Ovary (tissue), 10 donors: ENCODE measurements at places on chromosomes 5 and 9. TPM values are rescaled to one million over a fixed set of nuclear protein-coding genes. Genes with fewer than 3 reads are reported as not detected.

DNA sequence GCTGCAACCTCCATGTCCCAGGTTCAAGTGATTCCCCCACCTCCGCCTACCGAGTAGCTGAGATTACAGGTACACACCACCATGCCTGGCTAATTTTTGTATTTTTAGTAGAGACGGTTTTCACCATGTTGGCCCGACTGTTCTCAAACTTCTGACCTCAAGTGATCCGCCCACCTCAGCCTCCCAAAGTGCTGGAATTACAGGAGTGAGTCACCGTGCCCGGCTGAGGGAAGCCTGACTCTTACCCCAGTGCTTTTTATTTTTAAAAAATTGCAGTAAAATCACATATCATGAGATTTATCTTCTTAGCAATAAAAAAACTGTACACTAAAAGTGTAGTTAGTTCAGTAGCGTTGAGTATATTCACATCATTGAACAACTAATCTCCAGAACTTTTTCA, 105.3 kb downstream of the SLIT3 start:
- no peak for DNase-seq

- peak; percentile 66 for DNase-seq
Observed at GRCh38 chr9:129006328-129007034, 21.6 kb downstream of the SH3GLB2 start.

DNA sequence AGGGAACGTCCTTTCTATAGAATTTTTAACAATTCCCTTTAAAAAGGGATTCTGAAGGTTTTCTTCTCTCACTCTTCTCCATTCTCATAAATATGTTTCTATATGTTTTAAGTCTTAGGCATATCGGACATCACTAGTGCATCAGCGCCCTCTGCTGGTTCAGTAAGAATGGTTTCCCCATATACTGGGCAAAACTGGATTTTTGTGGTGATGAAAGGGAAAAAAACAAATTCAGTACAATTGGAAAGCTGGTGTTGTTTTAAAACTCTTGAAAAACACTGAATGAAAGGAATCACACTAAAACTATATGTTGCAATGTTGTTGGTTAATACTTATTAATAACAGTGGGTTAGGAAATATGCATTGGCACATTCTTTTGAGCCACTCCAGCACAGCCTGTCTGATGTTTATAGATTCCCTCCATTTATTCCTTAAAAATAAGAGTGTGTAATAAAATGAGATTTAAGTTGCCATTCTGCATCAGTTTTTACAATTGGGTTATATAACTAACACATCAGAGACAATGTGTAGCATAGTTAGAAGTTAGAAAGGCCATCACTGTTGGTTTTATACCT, 15.8 kb downstream of the CWC27 start:
- DNase-seq: peak; percentile 63

GRCh38 chr5:134878403-134878802, 4.2 kb downstream of the TXNDC15 start:
- no peak for DNase-seq

DNA sequence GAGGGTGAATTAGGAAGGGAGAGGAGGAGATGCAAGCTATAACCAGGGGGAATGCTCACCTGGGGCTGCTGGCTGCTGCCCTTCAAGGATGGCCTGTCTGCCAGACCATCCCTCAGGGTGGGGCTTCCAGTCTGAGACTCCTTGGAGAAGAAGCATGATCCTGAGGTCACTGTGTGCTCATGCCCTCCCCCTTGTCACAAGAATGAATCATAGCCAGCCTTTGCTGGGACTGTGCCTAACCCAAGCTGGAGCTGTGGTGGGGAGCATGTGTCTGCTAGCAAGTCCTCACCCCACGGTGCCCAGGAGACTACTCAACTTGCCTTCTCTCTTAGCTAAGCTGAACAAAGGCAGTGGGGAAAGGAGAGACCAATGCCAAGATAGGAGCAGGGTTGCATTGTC, 463.6 kb downstream of the SPOCK1 start:
- no peak for DNase-seq

DNA sequence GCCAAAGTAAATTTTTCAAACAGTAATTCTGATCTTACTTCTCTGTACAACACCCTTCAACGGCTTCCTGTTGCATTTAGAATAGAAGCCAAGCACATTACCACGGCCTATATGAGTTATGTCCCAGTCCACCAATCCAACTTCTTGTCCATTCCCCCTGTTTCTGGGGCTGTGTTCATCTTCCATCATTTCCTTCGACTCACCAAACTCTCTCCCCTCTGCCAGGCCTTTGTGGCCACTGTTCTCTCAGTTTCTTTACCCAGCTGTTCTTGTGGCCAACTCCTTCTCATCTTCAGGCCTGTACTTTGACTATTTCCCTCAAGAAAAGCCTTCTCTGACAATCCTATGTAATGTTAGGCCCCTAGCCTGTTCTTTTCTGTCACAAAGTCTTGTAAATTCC, 259.4 kb upstream of the EFNA5 start:
- no peak for DNase-seq

DNA sequence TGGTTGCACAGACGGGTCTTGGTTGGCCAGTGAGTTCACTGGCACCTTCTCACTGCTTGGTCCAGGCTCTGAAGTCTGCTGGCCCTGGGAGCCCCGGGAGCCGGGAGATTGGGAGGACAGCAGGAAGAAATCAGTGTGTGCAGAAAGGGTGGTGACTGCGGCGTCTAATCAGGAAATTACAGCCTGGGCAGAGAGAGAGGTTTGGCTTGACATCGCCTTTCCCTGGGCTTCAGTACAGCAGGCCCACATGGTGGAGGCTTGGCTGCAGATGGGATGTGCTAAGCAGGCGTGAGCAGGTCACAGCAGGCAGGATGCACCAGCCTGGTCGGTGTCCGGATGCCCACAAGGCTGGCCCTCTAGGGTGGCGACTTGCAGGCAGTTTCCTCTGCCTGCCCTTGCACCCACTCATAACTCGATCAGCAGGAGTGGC, 17.2 kb downstream of the PITX1 start:
- DNase-seq: peak; percentile 0

GRCh38 chr9:121819428-121820231, 168.2 kb downstream of the DAB2IP start:
- DNase-seq: no peak

- no peak for DNase-seq
Observed at GRCh38 chr5:131848662-131849061, 51.8 kb upstream of the FNIP1 start.

- no peak for DNase-seq
Observed at GRCh38 chr9:125568621-125569020, 138.4 kb downstream of the MAPKAP1 start.

DNA sequence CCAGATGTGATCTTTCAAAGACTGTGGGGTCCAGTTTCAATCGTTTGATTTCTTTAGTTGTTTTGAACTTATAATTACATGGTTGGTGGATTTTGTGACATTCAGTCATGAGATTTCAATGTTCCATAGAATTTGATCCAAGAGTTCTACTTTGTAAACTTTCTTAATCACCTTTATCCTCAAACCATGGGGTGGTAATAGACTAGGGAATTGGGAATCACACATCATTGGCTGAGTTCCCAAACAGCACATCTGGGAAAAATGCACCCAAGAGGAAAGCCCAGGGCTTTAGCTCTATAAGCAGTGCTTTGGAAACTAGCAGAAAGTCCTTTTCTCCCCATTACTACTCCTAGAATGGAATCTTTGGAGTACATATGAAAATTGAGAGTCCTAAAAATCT, 177.6 kb downstream of the NNT start:
- no peak for DNase-seq

GRCh38 chr5:145791866-145792265, 43.3 kb downstream of the PRELID2 start:
- DNase-seq: no peak

DNA sequence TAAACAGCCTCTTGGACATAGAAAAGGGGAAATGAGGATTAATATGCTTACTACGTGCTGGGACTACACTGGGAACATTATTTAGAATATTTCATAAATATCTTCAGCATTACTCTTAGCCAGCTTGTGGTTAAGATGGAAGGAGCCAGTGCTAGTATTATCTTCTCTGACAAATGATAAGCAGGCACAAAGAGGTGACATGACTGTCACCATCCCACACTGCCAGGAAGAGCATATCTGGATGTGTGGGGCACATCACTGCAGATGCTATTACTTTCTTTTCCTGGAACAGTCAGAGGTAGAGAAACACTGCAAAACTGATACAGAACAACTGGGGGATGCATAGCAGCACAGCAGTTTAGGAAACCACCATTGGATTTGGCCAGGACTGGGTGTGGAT, 281.0 kb upstream of the TNC start:
- no peak for DNase-seq

GRCh38 chr5:131305138-131305689, 41.4 kb downstream of the CDC42SE2 start:
- DNase-seq: no peak

DNA sequence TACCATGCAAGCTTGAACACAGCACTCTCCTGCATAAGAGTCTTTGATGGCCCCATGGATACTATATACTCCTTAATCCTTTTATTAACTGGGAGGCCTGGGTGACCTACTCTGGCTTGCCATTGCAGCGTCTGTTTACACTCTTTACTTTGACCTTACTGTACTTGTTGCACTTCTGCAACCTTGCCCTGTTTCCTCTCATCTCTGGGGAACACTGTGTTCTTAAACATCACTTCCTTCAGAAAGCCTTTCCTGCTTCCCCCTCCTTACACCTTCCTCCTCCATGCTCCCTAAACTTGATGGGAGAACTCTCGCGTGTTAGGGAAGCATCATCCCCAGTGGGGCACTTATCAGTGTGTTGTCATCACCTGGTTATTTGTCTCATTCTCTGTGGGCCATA, 222.3 kb downstream of the NR3C1 start:
- DNase-seq: no peak

- DNase-seq: no peak
Observed at GRCh38 chr9:113955076-113955752, 79.1 kb downstream of the ZNF618 start.

- peak; percentile 10 for DNase-seq
Observed at GRCh38 chr5:168529374-168530234, 499 bp downstream of the FBLL1 start.

DNA sequence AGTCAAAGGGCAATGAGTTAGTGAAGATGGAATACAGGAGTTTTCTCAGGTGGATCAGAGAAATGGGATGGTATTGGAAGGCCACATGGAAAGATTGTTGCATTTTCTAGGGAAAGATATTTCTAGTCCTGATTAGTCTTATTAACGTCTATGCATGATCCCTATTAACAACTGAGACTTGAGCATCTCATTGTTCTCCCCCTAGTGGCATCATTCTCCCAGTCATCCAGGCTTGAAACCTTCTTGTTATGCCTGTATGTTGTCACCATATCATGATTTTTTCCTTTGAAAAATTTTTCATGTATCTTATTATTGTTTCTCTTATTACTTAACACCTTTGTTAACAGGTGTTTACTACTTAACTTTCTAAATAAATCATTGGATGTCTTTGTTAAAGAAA, 34.4 kb downstream of the KIF2A start:
- no peak for DNase-seq

DNA sequence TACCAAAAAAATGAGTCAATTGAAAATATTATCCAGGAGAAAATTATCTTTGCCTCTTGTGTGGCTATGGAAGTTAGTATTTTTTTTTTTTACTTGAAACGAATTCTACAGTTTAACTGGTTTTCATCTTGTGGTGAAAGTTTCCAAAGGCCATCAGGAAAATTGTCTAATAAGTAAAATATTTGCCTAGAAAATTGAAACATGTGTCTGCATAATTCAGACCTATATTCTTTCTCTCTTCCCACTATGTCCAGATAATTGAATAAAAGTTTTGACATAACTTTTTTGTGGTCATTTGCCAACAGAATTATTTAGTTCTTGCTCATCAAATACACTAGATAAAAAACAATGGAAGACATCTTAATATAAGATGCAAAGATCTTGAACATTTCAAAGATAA, 321.5 kb upstream of the RPS23 start:
- DNase-seq: no peak

DNA sequence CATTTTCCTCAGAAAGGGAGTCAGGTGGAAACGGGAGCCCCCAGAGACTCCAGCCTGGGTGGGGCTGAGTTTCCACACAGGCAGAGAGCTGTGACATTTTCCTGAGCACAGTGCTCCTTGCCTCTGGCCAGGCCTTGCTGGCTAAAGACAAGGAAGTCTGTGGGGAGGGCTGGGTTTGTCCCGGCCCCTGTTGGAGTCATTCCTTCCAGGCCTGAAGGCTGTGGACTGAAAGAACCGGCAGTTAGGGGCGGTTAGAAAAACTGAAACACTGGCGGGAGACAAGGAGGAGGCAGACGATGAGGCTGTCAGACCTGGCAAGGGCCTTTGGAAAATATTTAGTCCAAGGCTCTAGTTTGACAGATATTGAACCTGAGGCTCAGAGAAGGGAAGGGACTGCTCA, 29.9 kb downstream of the COL15A1 start:
- DNase-seq: no peak

- DNase-seq: no peak
Observed at GRCh38 chr5:16709691-16710433, 93.1 kb upstream of the RETREG1 start.

GRCh38 chr5:14039063-14039462, 94.6 kb upstream of the DNAH5 start:
- DNase-seq: no peak

DNA sequence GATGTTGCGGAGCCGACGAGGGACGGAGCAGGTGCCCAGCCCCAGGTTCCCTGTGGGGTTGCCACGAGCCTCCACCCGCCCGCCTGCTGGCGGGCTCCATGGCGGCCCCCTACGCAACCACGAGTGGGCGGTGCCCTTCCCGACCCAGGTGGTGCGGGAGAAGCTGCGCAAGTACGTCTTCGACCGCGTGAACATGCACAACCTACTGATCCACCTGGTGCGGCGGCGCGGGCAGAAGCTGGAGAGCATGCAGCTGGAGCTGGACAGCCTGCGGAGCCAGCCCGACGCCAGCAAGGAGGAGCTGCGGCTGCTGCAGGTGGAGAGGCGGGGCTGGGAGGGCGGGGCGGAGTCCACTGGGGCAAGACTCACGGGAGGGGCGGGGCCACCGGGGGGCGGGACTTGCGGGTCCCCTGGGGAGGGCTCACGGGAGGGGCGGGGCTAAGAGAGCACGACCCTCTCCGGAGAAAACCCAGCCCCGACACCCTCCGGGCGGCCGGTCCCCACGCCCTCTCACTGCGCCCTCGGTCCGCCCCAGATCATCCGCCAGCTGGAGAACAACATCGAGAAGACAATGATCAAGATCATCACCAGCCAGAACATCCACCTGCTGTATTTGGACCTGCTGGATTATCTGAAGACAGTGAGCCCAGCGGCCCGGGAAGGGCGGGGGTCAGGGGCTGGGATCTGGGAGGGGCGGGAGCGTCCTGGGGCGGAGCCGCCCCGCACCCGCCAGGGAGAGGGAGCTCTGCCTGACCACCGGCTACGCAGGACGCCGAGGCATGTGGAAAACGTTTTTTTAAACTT, 3.9 kb downstream of the CCDC183 start:
- peak; percentile 88 for DNase-seq

PDZD2 gene
- 37.8 TPM for total RNA-seq

PCDHGA4 gene
- total RNA-seq: 6.6 TPM

PTGDS gene
- total RNA-seq: 105 TPM

SLC36A2 gene
- not detected for total RNA-seq

PCDHA5 gene
- total RNA-seq: 0.54 TPM

DBH gene
- total RNA-seq: not detected

YTHDC2 gene
- 23.7 TPM for total RNA-seq

OGN gene
- 63.2 TPM for total RNA-seq

AGGF1 gene
- total RNA-seq: 22.8 TPM

SEMA6A gene
- 35.0 TPM for total RNA-seq
